ENCODE measurements at places on chromosomes 6 and 20.

DNA sequence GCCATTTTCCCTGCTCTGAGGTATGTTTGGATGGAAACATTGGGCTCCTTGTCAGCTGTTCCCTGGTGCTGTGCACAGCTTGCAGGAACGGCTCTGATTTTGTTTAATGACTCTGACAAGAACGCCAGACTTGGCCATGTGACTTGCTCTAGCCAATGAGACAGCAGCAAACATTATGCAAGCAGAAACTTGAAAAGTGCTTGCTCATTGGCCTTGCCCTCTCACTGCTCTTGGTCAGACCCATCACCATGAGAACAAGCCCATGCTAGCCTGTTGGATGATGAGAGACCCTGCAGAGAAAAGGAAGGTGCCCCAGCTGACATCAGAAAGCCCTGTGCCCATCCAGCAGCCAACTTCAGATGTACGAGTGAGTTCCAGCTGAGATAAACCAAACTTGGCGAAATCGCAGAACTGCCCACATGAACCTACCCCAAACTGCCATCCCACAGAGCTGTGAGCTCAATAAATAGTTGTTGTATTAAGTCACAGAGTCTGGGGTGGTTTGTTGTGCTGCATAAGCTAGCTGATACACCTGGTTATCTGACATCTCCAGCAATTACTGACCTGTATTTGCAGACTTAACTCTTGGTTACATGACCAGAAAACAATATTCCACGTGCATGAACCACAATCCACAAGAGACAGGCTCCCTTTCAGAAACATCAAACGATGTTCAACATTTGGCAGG, 96.9 kb downstream of the JPH2 start:
- DNase-seq, result no peak

GRCh38 chr20:19775353-19776253, 17.5 kb downstream of the RIN2 start:
- no peak for DNase-seq

GRCh38 chr6:126944512-126944911, 174.0 kb upstream of the RSPO3 start:
- no peak for DNase-seq

GRCh38 chr20:54112221-54112884, 42.0 kb upstream of the BCAS1 start:
- DNase-seq, result no peak

DNA sequence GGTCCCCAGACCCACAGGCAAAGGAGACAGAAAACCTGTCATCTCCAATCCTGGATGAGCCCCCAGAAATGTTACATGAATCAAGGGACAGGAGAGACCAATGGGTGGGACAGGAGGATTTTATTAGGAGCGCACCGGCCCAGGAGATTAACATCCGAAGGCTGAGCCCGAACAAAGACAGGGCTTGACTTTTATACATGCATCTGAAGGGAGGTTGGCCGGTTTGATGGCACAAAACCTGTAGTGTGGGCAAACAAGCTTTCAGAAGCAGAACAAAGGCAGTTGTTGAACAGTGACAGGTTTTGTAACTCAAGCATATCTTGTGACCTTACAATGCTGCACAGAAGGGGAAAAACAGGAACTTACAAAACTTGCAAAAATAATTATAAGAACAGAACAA, 83.9 kb upstream of the GPR6 start:
- DNase-seq, result no peak

Data from CD4-positive, CD25-positive, alpha-beta regulatory T cell (primary cell).